ENCODE measurements at places on chromosomes 2 and 18. TPM values are rescaled to one million over a fixed set of nuclear protein-coding genes. Genes with fewer than 3 reads are reported as not detected.

- DNase-seq, result no peak
These were observed 160.4 kb downstream of the SMAD7 start for GRCh38 chr18:48790226-48790863.

DSG2 gene
- total RNA-seq, result 32.1 TPM

- no peak for DNase-seq
These were observed 47.2 kb downstream of the CDC42EP3 start for GRCh38 chr2:37623971-37624900.

DNA sequence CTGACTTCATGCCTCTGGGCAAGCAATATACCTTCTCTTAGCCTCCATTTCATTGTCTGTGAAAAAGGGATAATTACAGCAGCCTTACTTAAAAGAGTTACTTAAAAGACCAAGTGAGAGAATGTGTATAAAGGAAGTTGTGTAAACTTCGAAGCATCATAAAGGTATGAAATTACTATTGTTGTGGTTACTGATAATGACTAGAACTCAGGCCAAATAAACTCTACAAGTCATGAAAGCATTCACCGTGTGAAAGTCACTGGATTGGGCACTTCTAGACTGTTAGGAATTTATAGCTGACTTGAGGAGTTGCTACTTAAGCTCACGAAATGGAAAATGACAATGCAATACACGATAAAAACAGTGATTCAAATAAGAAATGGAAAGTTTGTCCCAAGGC, 67.4 kb upstream of the HAAO start:
- no peak for DNase-seq

DNA sequence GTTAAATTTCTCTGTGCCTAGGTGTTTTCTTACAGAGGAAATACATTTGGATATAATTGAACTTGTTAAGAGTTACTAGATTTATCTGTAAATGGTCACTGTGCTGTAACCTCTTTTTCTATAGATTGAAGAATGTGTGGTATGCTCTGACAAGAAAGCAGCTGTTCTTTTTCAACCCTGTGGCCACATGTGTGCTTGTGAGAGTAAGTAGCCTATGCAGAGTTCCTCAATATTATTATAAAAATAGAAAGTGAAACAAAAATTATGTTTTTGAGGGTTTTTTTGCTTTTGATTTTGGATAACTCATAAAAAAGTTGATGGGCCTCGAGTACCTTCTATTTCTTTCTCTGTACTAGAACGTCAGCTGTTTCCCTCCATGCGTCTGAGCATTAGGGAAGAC, 112.4 kb downstream of the MIB1 start:
- DNase-seq, result no peak
